D341Med (cell line): ENCODE measurements at places on chromosomes 2 and 18.
A peak's percentile ranks its signal among the peaks of the same experiment; 100 is the strongest.

GRCh38 chr2:217383620-217384019 lies 523.8 kb upstream of the TNP1 start:
- DNase-seq = no peak

GRCh38 chr2:213733893-213734292 lies 449.6 kb downstream of the SPAG16 start:
- DNase-seq = no peak

DNA sequence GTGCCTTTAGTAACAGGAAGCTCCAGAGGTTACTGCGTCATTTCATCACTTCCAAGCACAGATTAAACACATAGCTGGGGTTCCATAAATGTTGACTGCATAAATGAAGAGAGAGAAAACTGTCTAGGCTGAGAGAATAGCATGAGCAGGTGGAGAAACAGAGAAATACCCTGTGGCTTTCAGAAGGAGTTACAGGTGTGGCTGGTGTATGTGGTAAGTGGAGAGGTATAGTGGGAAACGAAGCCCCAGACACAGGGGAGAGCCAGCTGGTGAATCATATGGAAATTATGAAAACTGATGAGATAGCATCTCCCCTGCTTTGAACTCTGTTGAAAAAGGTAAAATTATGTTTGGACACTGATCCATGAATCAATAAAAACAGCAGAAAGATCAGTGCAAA lies 807.4 kb upstream of the POU3F3 start:
- DNase-seq = no peak

- DNase-seq = peak; percentile 72
These were observed 147.6 kb downstream of the GALNT14 start for GRCh38 chr2:30990671-30991070.

- no peak for DNase-seq
These were observed 54.0 kb upstream of the GPR75 start for GRCh38 chr2:53913721-53914120.

DNA sequence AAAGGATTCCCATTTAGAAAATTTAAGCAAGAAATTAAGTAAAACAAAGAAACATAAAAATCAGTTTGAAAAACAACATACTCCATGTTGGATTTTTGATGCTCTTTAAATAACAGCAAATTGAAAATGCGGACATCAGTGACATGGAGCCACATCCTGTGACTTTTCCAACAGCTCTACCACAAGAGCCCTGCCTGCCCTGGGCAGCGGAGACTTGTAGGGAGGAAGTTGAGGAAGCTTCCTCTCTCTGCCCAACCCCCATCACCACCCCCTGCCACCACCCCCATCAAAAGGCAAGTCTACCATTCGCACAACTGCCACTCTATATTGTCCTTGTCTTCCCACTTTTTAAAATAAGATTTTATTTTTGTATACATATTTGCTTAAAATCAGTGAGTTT lies 32.8 kb upstream of the DAPL1 start:
- DNase-seq = no peak

DNA sequence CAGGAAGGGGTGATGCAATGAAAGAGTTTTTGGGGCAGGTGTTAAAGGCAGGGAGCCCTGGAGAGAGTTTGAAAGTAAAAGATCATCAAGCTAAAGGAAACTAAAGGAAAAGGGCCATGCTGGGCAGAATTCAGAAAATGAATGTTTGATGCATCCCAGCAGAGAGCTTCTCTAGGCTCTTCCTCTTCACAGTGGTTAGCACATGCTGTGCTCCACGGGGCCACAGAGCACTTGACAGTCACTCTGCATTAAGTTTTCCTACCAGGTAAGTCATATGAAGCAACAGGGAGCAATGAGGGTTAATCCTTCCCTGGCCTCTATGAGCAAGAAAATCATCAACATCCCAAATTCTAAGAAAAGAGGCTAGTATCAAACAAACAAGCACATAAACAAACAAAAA lies 895.2 kb downstream of the TRIB2 start:
- no peak for DNase-seq

GRCh38 chr18:48304906-48305693 lies 104.1 kb downstream of the ZBTB7C start:
- DNase-seq = no peak

DNA sequence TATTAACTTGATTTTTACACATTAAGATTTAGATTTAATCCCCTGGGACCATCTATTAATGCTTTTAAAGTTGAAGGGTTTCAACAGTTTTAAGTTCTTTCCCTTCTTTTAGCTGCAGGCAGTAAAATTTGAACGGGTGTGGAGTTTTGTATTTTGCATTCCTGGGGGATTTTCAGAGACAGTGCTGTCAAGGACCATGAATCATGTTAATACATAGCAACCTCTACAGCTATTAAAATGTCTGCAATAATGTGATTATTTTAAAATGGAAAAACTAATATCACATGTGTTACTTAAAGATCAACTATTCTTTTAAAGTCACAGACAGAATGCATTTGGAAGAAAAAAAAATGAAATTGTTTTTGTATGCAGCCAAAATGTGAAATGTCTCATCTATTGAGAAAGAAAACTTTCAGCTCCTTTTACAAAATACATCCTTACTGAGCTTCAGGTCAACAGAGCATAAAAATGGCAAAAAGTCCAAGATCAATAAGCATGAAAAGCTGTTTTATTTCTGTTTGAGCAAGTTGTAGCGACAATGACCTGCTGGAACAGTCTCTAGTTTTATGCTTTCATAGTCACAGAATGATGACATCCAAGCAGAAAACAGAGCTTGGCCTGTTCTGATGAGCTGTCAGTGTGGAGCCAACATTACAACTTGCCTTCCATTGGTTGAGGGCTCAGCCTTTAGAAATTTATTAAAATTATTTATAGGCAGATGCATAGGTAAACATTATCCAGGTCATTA lies 21.6 kb upstream of the ZNF521 start:
- no peak for DNase-seq

DNA sequence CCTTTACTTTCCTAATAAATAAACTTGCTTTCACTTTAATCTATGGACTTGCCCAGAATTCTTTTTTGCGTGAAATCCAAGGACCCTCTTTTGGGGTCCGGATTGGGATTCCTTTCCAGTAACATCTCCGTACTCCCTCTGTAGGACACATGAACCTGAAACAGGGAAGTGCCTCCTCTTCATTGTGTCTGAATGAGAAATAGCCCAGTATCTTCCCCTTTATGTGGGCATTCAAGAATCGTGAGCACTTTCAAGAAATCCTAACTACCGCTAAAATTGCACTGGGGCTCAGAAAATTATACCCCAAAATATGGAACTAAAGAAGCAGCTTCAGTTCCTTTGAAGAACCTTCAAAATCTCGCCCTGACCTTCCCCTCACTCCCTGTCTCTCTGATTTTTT lies 7.8 kb upstream of the POMC start:
- DNase-seq = no peak

DNA sequence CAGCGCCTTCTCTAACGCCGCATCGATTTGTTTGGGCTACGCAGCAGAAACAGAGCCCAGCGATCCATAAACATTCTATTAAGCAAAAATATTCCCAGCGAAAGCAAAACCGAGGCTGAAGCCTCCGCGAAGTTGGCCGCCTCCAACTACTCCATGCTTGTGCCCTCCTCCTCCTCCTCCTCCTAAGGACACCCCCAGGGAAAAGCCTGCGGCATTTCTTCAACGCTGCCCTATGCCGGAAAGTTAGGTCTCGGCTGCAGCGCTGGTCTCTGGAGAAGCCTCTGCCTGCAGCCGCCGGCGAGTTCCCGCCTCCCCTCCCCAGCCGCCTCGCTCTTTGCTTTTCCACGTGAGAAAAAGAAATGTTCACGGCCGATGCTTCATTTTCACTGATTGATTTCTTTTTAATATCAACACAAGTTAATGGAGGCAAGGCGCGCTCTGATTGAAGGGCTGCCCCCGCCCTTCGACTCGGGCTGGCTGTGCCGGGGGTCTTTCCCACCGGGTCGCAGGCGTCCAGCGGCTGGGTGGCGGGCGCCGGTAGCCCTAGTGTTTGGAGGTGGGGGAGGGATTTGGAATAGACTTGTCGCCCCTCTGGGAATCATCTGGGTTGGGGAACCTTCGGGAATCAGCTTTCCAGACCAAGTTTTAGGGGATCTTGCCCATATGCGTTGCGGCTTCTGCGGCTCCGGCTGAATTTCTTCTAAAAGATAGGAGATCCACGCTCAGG lies 3.9 kb downstream of the NRP2 start:
- DNase-seq = no peak

GRCh38 chr2:128756365-128756717 lies 437.7 kb upstream of the HS6ST1 start:
- no peak for DNase-seq

GRCh38 chr2:240574386-240575100 lies 6.3 kb downstream of the RNPEPL1 start:
- no peak for DNase-seq
